ENCODE measurements at places on chromosomes 6 and 20.

- no peak overlapping the region for H3K4me3 ChIP-seq
- H3K27ac ChIP-seq: no peak overlapping the region
- no peaks in the 10 kb centered on the region for H3K4me1 ChIP-seq
Measured at GRCh38 chr6:75167325-75167724, 38.5 kb downstream of the COL12A1 start.

- no peak overlapping the region for H3K4me3 ChIP-seq
- H3K27me3 ChIP-seq: no peaks in the 10 kb centered on the region
- no peaks in the 10 kb centered on the region for H3K36me3 ChIP-seq
- peaks cover 13% of the 10 kb centered on the region for H3K4me1 ChIP-seq
- DNase-seq: peak; percentile 28
- H3K27ac ChIP-seq: no peak overlapping the region
Measured at GRCh38 chr20:10314198-10314597, 95.6 kb downstream of the SNAP25 start.

- no peaks in the 10 kb centered on the region for H3K4me1 ChIP-seq
- H3K36me3 ChIP-seq: no peaks in the 10 kb centered on the region
- no peak overlapping the region for H3K4me3 ChIP-seq
- peaks cover 35% of the 10 kb centered on the region for H3K27me3 ChIP-seq
Measured at GRCh38 chr20:22324505-22324904, 259.9 kb downstream of the FOXA2 start.

DNA sequence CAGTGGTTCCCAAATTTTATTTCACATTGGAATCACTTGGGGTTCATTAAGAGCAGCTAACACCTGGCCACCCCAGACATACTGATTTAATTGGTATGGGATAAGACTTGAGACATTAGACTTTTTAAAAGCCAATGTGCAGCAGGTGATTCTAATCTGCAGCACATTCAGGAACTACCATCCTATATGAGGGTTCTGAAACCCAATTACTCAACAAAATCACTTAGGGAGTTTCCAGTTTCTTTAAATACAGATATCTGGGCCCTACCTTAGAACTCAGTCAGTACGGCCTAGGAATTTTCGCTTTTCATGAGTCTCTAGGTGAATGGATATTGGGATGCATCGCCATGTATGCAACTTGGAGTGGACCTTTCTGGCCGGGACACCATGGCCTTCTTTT is 24.0 kb upstream of the L3MBTL3 start:
- no peaks in the 10 kb centered on the region for H3K4me1 ChIP-seq
- H3K4me3 ChIP-seq: no peak overlapping the region
- DNase-seq: no peak
- H3K27me3 ChIP-seq: no peaks in the 10 kb centered on the region

DNA sequence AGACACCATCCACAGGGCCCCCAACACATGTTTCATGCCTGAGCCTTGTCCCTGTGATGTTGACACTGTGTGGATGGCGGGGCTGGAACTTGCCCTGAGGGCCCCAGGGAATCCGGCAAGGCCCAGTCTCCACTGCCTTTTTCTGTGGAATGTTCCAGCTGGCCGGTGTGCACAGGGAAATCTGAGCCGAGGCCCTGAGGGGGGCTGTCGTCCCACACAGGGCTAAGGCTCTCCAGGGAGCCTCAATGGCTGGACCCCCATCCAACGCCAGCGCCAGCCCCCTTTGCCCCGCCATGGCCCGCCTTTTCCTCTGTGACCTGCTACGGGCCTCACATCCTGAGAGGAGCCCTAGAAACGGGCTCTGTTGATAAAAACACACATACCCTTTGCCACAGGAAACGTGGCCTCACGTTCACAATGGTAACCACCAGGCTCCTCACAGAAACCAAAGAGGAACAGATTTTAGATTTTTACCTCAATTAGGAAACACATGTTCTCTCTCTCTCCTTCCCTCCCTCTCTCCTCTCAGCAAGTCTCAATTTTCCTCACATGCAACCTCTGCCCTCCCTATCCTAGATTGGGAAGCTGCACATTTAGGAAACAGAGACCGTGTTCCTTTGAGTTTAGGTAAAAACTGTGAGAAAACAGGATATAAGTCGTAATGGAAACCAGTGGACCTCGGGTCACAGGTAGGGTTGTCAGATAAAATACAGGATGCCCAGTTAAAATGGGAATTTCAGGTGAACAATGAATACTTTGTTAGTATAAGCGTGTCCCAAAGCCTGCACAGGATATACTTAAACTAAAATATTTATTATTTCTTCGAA is 13.7 kb upstream of the ZNF831 start:
- H3K27ac ChIP-seq: no peak overlapping the region
- H3K27me3 ChIP-seq: peaks cover 3% of the 10 kb centered on the region

DNA sequence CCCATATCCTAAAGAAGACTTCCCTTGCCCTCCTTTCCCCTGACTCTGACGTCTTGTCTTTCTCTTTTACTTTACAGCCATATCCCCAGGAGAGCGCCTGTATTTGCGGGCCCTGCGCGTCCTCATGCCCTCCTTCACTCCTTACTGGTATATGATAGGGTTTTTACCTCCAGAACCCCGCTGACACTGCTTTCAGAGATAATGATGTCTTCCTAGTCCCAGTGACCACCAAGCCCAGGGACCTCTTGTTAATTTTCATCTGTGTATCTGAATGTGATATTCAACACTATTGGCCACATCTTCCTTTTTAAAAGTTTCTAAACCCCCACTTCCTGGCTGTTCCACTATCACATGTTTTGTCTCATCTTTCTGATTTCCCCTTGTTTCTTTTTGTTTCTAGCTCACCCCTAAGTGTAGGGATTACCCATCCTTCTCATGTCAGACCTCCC is 102.0 kb downstream of the HIVEP1 start:
- no peak overlapping the region for H3K4me3 ChIP-seq
- no peaks in the 10 kb centered on the region for H3K36me3 ChIP-seq
- no peak for DNase-seq
- H3K27me3 ChIP-seq: no peaks in the 10 kb centered on the region
- no peak overlapping the region for H3K27ac ChIP-seq

GRCh38 chr20:49637046-49637637 is 69.2 kb upstream of the PTGIS start:
- H3K36me3 ChIP-seq: peaks cover 81% of the 10 kb centered on the region
- no peak overlapping the region for H3K27ac ChIP-seq
- no peaks in the 10 kb centered on the region for H3K4me1 ChIP-seq
- no peaks in the 10 kb centered on the region for H3K27me3 ChIP-seq
- no peak for DNase-seq
- no peak overlapping the region for H3K4me3 ChIP-seq

DNA sequence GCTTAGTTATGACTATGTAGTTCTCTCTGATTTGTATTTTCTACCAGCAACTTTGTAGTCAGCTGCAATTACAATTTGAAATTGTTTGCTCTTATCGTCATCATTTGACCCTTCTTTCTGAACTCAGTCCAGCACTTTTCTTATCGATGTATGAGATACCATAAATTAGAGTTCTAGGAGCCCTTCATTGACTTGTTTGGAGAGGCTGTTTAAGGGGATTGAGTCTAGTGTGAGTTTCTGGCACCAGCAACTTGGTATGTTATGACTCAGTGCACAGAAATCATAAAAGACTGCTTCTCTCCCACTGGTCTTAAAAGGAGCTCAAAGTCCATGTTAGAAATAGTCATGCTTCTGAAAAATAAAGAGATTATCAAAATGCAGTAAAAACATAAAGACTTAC is 190.3 kb downstream of the TENT5A start:
- peak; percentile 39 for DNase-seq
- H3K4me3 ChIP-seq: no peak overlapping the region
- no peaks in the 10 kb centered on the region for H3K4me1 ChIP-seq

- peak overlapping the region; percentile 98 for H3K4me3 ChIP-seq
- H3K4me1 ChIP-seq: peaks cover 2% of the 10 kb centered on the region
- H3K36me3 ChIP-seq: peaks cover 28% of the 10 kb centered on the region
- H3K27me3 ChIP-seq: no peaks in the 10 kb centered on the region
- DNase-seq: no peak
Measured at GRCh38 chr20:3046677-3047462, 1.0 kb downstream of the MRPS26 start.

GRCh38 chr20:38604873-38605303 is 3.3 kb downstream of the ARHGAP40 start:
- no peak overlapping the region for H3K27ac ChIP-seq
- H3K4me1 ChIP-seq: peaks cover 9% of the 10 kb centered on the region
- no peak overlapping the region for H3K4me3 ChIP-seq
- no peaks in the 10 kb centered on the region for H3K36me3 ChIP-seq
- H3K27me3 ChIP-seq: peaks cover 25% of the 10 kb centered on the region
- DNase-seq: no peak

GRCh38 chr6:290111-290922 is 2.0 kb upstream of the DUSP22 start:
- no peaks in the 10 kb centered on the region for H3K27me3 ChIP-seq
- H3K4me3 ChIP-seq: no peak overlapping the region
- no peak overlapping the region for H3K27ac ChIP-seq

DNA sequence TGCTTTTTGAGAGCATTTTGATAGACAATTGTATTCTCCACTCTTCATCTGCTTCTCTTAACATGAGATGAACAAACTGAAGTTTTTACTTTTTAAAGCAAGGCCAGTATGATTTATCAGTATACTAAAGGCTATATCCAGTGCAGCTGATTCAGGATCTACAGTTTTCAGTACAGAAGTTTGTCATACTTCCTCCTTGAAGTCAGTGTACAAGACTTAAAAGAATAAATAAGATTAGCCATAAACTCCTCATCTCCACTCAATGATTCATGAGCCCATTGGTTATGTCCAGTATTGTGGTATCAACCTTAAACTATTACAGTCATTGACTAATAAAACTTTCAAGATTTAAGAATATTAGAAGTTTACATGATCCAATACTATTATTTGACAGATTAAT is 374.8 kb upstream of the EPHA7 start:
- H3K27me3 ChIP-seq: no peaks in the 10 kb centered on the region
- no peak overlapping the region for H3K4me3 ChIP-seq
- H3K27ac ChIP-seq: no peak overlapping the region
- DNase-seq: no peak
- H3K4me1 ChIP-seq: no peaks in the 10 kb centered on the region

DNA sequence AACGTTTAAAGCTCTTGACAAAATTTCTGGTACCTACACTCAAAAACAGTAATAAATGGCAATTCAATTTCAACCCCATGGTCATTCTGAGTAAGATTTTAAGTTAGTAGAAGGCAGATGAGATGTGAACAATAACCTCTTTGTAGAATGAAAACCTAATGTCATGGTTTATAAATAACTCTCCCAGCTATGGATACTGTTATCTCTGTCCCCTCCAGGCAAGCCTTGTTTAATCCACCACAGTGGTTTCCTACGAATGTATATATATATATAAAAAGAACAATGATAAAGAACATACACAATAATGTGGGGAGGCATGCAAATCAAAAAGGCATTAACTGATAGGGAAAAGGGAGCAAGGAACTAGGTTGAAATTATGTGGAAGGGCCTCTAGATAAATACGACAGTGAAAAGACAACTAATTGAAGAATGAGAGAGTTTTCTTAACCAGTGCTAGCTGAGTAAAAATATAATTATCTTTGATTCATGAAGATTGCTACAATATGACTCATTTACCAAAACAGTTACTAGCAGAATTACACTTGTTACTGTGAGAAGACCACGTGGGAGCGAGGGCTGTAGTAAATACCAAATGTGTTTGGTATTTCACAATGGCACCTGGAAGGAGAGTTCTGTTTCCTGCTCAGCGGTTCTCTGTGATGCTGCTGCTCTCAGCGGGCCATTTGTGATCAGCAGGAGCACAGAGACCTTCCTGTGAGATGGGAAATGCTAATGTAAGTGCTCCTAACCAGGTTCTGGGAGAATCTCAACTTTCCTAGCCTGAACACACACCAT is 173.7 kb downstream of the MBOAT1 start:
- no peak overlapping the region for H3K4me3 ChIP-seq
- H3K27me3 ChIP-seq: no peaks in the 10 kb centered on the region
- no peaks in the 10 kb centered on the region for H3K36me3 ChIP-seq
- no peak overlapping the region for H3K27ac ChIP-seq
